CD4-positive, alpha-beta T cell treated with Interleukin-12 subunit alpha and Interleukin-12 subunit beta, for 1 hour (primary cell): ENCODE measurements at places on chromosomes 5 and 9.
A peak's percentile ranks its signal among the peaks of the same experiment; 100 is the strongest.

GRCh38 chr9:91571036-91571435 lies 147.4 kb upstream of the NFIL3 start:
- DNase-seq, result no peak

- DNase-seq, result no peak
Observed at GRCh38 chr5:91118796-91119195, 264.3 kb downstream of the ARRDC3 start.

- DNase-seq, result no peak
Observed at GRCh38 chr9:23563517-23563916, 262.5 kb downstream of the ELAVL2 start.

- no peak for DNase-seq
Observed at GRCh38 chr5:163912046-163912445, 406.6 kb downstream of the MAT2B start.

DNA sequence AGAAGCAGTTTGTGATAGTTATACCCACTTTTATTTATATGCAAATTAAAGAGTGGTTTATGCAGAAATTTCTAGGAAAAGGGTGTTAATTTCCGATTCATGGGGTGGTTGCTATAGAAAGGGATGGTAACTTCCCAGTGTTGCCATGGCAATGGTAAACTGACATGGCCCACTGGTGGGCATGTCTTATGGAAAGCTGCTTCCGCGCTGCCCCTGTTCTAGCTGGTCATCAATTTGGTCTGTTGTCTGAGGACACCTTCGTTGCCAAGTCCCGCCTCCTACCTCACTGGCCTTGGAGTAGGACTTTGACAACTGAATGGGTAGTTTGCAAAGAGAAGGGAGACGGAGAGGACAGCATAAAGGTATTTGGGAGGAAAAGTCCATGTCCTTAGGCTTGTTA lies 74.0 kb upstream of the SMIM23 start:
- no peak for DNase-seq

GRCh38 chr5:86979811-86980411 lies 287.8 kb upstream of the RASA1 start:
- DNase-seq, result no peak

GRCh38 chr5:139635606-139636206 lies 12.4 kb upstream of the CXXC5 start:
- DNase-seq, result peak; percentile 37

DNA sequence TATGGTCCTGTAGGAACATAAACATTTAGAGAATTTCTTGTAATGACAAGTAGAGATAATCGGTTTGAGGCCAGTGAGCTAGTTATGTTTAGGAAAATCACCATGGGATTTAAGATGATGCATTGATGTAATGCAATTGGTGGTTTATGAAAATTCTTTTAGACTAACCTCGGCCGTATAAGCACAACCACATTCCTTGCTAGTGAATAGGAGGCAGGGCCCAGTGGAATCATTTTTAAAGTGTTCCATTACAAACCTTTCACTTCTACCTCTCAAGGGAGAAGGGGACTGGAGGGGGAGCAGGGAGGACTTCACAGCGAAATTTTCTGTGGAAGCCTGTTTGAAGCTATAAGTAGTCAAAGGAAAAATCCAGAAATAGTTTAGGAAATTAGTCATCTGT lies 71.8 kb upstream of the NFIL3 start:
- DNase-seq, result no peak

GRCh38 chr9:74036549-74037231 lies 460.4 kb upstream of the RORB start:
- DNase-seq, result no peak

GRCh38 chr9:82489201-82489821 lies 500.7 kb downstream of the SPATA31D1 start:
- DNase-seq, result no peak

GRCh38 chr9:115882911-115883310 lies 270.7 kb upstream of the PAPPA start:
- no peak for DNase-seq

GRCh38 chr9:2198956-2199635 lies 183.9 kb downstream of the SMARCA2 start:
- DNase-seq, result no peak

GRCh38 chr5:55625589-55625909 lies 86.6 kb downstream of the SLC38A9 start:
- DNase-seq, result no peak

- DNase-seq, result no peak
Observed at GRCh38 chr9:100498592-100498991, 25.6 kb downstream of the TMEFF1 start.

GRCh38 chr9:72997387-72997995 lies 44.6 kb upstream of the ALDH1A1 start:
- DNase-seq, result no peak

DNA sequence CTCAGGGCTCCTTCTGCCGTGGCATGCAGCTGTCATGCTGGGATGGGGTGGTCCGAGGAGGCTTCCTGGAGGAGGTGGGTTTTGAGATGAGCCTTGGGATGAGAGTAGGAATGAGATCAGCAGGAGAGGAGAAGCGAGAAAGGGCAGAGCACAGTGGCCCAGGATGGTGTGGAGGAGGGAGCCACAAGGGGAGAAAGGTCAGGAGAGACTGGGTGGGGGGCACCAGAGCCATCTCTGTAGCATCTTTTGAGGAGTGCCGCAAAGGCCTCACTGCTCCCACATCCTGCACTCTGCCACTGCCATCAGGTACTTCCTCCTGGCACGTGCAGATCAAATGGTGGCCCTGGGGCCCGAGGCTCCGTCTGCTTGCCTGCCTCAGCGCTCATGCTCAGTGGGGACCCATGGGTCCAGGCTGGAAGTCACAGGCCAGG lies 150.2 kb downstream of the MACROH2A1 start:
- no peak for DNase-seq

GRCh38 chr5:170414786-170415185 lies 25.6 kb upstream of the KCNMB1 start:
- DNase-seq, result no peak

DNA sequence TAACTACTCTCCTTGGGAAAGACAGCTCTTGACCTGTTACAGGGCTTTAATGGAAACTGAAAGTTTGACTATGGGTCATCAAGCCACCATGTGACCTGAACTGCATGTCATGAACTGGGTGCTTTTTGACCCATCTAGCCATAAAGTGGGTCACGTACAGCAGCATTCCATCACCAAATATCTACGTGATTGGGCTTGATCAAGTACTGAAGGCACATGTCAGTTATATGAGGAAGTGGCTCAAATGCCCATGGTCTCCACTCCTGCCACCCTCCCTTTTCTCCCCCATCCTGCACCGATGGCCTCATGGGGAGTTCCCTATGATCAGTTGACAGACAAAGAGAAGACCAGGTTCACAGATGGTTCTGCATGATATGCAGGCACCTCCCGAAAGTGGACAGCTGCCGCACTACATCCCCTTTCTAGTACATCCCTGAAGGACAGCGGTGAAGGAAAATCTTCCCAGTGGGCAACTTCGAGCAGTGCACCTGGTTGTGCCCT lies 7.3 kb upstream of the FCN1 start:
- DNase-seq, result no peak

DNA sequence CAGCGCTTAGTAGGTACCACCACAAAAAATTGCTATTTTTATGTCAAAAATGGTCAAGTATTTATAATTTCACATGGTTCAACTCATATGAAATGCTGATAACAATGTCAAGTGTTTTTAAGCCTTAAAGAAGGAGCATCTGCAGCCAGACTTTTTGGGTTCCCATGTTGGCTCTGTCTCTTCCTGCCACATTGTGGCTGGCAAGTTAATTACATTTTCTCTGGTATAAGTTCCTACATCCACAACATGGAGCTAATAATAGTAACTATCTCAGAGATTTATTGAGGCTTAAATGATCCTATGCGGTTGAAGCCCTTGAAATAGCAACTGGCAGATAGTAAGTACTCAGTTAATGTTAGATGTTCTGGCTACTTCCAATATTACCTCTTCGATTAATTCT lies 5.4 kb downstream of the ATP10B start:
- DNase-seq, result no peak

GRCh38 chr9:6955251-6955921 lies 197.6 kb downstream of the KDM4C start:
- no peak for DNase-seq

DNA sequence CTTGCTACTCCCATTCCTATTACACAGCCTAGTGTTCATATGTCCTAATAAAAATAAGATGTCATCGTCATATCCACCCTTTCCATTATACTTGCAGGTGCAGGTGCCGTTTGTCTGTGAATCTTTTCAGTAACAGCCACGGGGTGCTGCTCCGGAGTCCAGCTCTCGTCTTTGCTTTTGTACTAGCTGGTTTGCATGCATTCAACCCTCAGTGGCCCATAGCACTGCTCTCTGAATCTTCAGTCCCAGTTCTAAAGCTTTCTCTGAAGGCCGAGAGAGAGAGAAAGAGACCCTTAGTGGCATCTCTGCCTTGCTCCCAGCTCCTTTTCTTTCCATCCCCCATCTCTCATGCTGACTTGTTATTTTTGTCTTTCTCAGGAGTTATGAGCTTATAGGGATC lies 468.5 kb downstream of the TMEM232 start:
- DNase-seq, result no peak

- DNase-seq, result no peak
Observed at GRCh38 chr5:4479426-4479825, 660.7 kb upstream of the ADAMTS16 start.

GRCh38 chr9:94014066-94014654 lies 59.0 kb upstream of the BARX1 start:
- DNase-seq, result peak; percentile 10
